ENCODE measurements at places on chromosomes 13 and 19. TPM values are rescaled to one million over a fixed set of nuclear protein-coding genes. Genes with fewer than 3 reads are reported as not detected.

PSG2 gene
- polyA plus RNA-seq, result not detected

RFPL4AL1 gene
- not detected for polyA plus RNA-seq

CCDC106 gene
- polyA plus RNA-seq, result 31.4 TPM

NKG7 gene
- polyA plus RNA-seq, result 6.8 TPM

TRPC4 gene
- 0.29 TPM for polyA plus RNA-seq

ARHGAP45 gene
- 3.8 TPM for polyA plus RNA-seq

OR7C1 gene
- 0.42 TPM for polyA plus RNA-seq

SCEL gene
- polyA plus RNA-seq, result not detected

FCAR gene
- not detected for polyA plus RNA-seq

RGL3 gene
- polyA plus RNA-seq, result 17.6 TPM

COL4A2 gene
- polyA plus RNA-seq, result 79.8 TPM
